Mesothelial cell of epicardium (in vitro differentiated cells): ENCODE measurements at places on chromosomes 5 and 9.

GRCh38 chr5:112254303-112254702, 164.8 kb downstream of the EPB41L4A start:
- DNase-seq, result no peak

GRCh38 chr5:119019949-119020348, 31.6 kb upstream of the DTWD2 start:
- no peak for DNase-seq

- no peak for DNase-seq
These were observed 31.6 kb upstream of the ZNF618 start for GRCh38 chr9:113844466-113844865.

GRCh38 chr5:126384985-126385384, 38.2 kb upstream of the GRAMD2B start:
- no peak for DNase-seq

DNA sequence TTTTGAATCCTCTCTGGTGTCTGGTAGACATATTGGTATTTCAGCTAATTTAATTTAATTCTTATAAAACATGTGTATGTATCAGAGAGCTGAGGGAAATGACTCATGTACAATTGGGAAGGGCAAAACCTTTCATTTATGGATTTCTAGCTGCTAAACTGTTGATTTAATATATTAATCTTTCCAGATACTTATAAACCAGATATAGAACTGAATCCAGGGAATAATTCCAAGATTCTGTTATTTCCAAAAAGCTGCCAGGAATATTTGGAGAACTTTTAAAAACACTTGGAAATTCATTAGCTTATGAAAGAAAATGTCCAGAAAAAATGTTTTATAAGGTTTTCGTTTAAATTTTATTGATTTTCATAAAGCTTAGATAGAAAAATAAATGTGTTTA, 295.5 kb downstream of the YTHDC2 start:
- no peak for DNase-seq

DNA sequence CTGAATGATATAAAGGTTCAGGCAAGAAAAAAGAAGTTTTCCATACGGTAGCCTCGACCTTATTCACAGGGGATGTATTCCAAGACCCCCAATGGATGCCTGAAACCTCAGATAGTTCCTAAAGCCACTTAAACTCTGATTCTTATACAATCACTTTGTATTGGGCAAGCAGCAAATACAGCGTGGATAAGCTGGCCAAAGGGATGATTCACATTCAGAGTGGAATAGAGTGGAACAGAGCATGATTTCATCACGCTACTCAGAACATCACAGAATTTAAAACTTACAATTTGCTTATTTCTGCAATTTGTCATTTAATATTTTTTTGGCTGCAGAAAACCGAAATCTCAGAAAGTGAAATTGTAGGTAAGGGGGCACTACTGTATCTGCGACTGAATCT, 40.5 kb upstream of the CDH18 start:
- no peak for DNase-seq
